ENCODE measurements at places on chromosomes 5 and 9.

DNA sequence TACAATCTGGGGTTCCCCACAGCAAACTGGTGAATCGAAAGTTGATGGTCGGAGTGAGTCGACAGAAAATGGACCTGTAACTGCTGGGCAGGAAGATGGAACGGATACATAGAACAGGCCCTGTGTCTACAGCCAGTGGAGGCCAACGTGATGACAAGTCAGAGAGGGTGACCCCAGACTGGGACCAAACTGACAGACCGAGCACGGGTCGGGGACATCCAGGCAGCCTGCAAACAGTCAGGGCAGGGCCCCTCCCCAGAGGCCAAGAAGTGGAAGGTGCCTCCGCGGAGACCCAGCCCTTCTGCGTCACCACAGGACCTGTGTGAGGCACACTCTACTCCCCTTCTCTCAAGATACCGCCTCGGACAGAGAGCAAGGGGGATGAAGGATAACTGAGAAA is 25.1 kb upstream of the FANCC start:
- no peak for DNase-seq

DNA sequence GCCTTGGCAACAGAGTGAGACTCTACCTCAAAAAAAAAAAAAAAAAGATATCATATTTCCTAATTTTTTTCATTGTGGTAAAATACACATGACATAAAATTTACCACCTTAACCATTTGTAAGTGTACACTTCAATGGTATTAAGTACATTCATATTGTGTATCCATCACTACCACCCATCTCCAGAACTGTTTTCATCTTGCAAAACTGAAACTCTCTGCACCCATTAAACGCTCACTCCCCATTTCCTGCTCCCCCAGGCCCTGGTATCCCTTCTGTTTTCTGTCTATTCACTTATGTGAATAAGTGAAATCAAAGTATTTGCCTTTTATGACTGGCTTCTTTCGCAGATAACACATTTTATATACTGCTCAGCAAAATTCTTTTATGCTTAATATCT is 12.8 kb downstream of the LRRC8A start:
- DNase-seq = no peak

DNA sequence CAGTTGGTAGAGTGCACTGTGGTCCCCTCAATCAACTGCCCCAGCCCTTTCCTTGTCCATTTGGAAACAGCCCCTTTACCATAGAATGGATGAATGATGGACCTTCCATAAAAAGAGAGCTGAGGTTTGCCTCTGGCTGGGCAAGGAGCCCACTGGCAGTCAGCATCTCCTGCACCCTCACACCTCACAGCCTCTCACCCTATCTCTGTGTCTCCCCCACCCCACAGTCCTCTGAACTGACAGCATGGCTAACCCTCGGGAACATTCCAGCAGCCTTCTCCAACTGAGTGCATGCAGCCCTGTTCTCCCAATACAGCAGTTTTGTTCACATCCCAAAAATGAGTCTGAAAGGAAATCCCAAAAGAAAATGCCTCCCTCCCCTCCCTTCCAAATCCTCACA is 51.7 kb downstream of the RETREG1 start:
- DNase-seq = no peak

GRCh38 chr9:88974641-88975040 is 16.6 kb upstream of the S1PR3 start:
- no peak for DNase-seq

- DNase-seq = peak; percentile 94
These were observed 369.0 kb upstream of the RFX3 start for GRCh38 chr9:3894772-3895171.

- DNase-seq = no peak
These were observed 174.5 kb upstream of the DAP start for GRCh38 chr5:10935536-10935935.

DNA sequence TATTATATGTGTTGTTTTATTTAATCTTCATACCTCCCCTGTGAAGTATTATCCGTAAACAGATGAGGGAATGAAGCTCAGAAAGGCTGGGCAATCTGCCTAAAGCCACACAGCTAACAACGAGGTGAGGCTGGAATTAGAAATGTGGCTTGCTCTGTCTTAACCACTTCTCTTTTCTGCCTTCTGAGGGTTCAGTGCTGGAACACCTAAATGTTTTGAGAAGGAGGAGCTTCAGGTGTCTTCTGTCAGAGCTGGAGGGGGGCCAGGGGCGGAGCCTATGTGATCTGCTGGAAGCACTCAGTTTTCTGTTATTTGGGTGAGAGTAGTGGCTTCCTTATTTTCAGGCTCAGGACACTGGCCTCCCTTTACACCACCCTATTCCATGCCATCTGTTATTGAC is 35.0 kb upstream of the ARAP3 start:
- no peak for DNase-seq

DNA sequence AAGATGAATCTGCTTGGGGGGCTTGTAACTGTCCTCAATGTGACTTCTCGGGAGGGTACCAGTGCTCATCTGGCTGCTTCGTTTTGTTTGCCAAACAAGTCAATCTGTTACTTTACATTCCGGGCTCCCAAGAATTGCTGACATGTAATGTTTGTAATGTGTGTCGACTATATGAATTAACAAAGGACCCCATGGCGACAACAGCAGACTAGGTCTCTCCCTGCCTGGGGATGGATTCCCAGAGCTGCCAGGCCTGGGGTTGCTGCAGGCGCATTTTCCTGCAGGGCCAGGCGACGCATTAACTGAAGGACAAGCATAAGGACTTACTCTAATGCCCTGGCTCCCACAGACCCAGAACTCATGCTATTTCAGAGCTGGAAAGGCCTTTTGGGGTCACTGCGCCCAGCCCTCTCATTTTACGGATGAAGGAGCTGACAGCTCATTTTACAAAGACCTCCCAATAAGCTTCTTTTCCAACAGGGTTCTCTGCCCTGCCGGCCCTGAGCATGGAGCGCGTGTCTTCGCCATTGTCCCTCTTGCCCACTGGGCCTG is 214.8 kb downstream of the TTLL11 start:
- no peak for DNase-seq

Data from non-pigmented ciliary epithelial cell (primary cell).